ENCODE measurements at places on chromosomes 2 and 18.

- no peak for DNase-seq
Measured at GRCh38 chr2:37851828-37852584, 73.1 kb upstream of the RMDN2 start.

- peak; percentile 11 for DNase-seq
Measured at GRCh38 chr2:239326831-239327535, 73.8 kb downstream of the HDAC4 start.

DNA sequence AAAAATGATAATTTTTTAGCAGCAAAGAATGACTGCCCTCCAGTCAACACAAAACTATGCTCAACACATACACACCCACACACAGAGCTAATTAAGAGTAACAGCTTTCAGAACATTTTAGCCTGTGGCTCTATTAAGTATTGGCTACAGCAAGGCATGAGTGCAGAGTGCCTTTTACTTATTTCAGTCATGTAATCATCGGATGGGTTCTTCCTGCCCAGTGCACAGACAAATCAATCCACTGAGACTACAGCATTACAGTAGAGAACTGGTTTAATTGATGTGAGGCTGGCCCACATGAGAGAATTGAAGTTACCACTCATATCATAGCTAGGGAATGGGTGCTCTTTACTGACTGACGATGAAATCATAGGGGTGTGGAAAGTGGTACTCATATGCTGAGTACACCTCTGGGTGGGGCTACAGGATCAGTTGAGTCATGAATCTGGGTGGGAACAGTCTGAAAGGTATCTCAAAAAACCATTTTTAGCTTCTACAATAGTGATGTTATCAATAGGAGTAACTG is 241.0 kb downstream of the FSIP2 start:
- DNase-seq: no peak

GRCh38 chr18:63970809-63971205 is 926 bp downstream of the SERPINB8 start:
- DNase-seq: peak; percentile 47

DNA sequence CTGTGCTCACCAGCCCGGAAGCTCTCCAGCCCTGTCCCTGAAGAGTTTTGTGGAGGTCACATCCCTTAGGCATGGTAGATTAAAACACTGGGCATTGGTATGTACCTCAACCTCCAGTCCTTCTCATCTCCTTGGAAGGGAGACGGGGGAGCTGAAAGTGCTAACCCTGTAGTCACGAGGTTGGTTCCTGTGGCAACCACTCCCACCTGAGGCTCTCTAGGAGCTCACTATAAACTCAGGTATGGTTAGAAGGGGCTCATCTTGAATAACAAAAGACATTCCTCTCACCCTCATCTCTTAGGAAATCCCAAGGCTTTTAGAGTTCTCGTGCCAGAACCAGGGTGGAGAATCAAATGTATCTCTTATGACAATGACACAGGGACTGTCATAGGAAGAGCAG is 43.0 kb upstream of the MGAT4A start:
- no peak for DNase-seq

DNA sequence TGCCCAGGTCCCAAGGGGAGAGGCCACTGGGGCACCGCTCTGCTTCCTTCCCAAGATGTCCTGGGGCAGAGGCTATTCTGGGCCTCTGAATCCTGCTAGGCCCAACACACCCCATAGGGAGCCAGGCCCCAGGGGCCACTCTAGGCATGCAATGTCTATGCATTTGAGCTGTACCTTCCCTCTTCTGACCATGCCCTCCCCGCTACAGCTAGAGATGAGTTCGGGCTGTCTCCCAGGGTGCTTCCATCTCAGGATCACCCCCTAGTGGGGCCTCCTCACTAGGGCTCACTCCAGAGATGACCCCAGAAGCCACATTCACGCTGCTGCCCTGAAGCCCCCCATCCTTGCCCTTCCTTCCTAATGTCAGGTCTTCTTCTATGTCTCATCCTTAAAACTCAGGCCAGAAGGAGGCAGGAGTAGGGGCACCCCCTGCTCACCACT is 54.4 kb downstream of the TNS1 start:
- no peak for DNase-seq

DNA sequence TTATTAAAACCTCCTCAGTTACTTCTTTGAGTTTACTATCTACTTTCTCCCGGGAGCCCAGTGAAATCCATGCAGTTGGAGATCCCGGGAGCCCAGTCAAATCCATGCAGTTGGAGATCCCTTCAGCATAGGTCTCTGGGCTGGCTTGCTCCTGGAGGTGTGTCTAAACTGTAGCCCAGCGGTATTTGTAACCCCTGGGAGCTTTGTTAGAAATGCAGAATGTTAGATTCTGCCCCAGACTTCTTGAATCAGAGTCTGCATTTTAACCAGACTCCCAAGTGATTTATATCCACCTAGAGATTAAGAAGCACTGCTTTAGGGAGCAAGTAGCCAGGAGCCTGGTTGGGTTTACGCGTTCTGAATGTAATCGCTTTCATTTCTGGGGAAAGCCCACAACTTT is 54.5 kb downstream of the ARHGAP28 start:
- DNase-seq: no peak

GRCh38 chr2:42342061-42342794 is 18.8 kb downstream of the COX7A2L start:
- no peak for DNase-seq

DNA sequence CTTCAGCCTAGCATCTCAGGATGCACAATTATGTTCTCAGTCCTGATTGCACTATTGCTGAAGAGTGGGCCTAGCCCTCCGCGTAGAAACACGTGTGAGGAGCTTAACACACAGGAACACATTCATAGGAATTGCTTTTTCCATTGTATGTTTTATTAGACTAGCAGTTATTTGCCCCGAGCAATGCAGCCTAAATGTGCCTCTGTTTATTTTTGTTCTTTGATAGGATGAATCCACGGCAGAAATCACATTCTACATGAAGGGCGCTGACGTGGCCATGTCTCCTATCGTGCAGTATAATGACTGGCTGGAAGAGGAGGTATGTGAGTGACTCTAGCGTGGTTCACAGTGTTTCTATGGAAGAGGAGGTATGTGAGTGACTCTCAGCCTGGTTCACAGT is 65.9 kb upstream of the NFATC1 start:
- no peak for DNase-seq

DNA sequence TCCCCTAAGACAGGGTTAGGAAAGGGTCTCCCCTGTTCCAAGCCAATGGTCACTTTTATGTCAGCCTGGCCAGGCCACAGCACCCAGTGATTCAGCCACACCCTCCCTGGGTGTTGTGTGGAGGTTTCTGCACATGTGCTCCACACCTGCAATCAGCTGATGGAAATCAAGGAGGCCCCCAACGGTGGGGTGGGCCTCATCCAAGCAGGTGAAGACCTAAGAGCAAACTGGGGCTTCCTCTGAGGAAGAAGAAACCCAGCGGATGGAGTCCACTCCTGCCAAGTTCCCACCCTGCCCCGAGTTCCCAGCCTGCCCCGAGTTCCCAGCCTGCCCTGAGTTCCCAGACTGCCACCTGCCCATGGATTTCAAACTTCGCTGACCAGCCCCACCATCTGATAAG is 55.4 kb downstream of the KIF1A start:
- no peak for DNase-seq

GRCh38 chr2:132503701-132504100 is 87.1 kb downstream of the GPR39 start:
- no peak for DNase-seq

GRCh38 chr2:147331790-147332419 is 512.9 kb upstream of the ACVR2A start:
- no peak for DNase-seq

DNA sequence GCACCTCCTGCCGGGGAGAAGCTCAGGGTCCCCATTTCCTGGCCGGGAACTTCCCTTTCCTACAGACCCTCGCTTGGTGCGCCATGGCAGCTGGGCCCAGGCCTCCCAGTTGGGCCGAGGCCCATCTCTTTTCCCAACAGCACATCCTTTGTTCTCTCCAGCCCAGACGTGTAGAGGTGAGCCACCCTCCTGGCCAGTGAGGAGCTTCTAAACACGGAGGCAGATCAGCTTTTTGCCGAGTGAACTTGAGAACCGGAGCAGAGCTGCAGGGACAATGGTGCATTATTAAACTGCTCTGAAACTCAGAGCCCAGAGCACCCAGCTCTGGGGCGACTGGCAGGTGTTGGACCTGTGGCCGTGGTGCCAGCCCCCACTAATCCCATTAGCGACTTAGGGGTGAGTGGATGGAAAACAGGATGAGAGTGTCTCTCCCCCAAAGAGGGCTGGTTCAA is 25.4 kb downstream of the SH3BP4 start:
- DNase-seq: no peak

DNA sequence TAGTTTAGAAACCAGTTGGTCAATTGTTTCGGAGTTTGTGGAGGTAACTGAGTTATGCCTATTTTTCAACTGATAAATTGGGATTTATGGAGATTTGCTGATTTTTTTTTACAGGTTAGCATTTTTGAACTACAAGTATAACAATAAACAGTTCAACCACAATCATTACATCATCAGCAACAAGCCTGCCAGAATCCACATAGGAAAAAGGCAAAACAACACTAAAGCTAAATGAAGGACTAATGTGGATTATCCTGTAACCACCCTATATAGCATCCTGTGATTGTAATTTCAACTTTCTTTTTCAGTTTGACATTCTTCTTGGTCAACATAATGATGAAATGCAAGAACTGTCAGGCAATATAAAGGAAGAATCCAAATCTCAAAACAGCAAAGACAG is 76.5 kb downstream of the CCDC102B start:
- DNase-seq: no peak

- DNase-seq: no peak
Measured at GRCh38 chr2:235373171-235373570, 120.7 kb upstream of the AGAP1 start.

DNA sequence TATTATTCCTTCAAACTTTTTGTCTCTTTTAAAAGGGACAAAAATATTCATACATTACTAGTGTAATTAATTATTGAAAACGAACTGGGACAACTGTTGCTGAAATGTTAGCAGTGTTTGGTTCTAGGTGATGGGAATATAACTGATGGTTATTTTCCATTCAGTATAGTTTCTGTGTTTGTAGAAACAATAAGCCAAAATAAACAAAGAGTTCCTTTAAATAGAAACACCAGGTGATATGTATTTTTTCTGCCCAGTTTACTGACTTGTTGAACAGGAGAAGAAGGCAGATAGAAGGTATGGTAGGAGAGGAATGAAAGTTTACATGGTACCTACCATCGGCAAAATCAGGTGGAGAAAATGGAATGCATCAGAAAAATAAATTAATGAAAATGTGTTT is 74.2 kb downstream of the LYPD6B start:
- DNase-seq: no peak

- no peak for DNase-seq
Measured at GRCh38 chr18:2895391-2895790, 48.6 kb downstream of the EMILIN2 start.
